ENCODE measurements at places on chromosomes 6 and 20. TPM values are rescaled to one million over a fixed set of nuclear protein-coding genes. Genes with fewer than 3 reads are reported as not detected.

DNA sequence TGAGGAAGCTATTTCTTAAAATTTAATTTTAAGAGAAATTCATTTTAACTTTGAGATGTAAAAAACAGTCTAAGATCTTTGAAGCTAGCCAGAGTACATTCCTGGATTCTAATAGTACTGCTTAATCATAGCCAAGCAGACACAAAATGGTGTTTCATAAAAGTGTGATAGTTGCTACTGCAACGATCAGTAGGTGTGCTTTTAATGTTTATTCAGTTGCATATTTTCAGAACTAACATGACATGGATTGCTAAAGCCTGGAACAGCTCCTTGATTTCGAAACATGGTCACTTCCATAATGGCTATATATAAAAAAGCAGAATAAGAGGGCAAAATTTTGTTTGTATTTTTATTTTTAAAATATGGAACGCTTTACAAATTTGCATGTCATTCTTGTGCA lies 35.5 kb downstream of the SESN1 start:
- no peak for DNase-seq

GRCh38 chr20:21546355-21546754 lies 32.5 kb upstream of the NKX2-2 start:
- DNase-seq: no peak

DNA sequence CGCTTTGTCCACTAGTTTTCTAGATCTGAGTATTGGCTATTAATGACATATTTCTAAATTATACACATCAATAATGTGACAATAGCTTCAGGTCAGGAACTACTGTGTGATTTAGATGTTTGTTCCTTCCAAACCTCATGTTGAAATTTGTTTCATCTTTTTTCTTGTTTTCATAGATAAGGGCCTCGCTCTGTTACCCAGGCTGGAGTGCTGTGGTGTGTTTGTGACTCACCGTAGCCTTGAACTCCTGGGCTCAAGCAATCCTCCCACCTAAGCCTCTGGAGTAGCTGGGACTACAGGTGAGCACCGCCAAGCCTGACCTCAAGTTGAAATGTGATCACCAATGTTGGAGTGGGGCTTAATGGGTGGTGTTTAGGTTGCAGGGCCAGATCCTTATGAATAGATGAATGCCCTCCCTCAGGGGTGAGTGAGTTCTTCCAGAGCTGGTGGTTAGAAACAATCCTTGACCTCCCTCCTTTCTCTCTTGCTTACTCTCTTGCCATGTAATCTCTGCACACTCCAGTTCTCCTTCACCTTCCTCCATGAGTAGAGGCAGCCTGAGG lies 5.9 kb upstream of the NQO2 start:
- no peak for DNase-seq

DNA sequence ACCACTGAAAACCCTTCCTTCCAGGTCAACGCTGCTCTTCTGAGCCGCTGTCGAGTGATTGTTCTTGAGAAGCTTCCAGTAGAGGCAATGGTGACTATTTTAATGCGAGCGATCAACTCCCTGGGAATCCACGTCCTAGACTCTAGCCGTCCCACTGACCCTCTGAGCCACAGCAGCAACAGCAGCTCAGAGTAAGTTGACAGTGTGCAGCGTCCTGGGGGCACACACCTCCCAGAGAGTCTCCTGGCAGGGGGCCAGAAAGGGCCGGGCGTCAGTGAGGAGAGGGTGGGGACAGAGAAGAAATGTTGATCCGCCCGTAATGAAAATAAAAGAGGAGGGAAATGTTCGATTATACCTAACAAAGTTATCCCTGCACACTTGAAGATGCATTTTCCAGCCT lies 5.0 kb downstream of the WRNIP1 start:
- DNase-seq: no peak

GRCh38 chr20:18405826-18406225 lies 61.0 kb downstream of the DZANK1 start:
- DNase-seq: no peak

DNA sequence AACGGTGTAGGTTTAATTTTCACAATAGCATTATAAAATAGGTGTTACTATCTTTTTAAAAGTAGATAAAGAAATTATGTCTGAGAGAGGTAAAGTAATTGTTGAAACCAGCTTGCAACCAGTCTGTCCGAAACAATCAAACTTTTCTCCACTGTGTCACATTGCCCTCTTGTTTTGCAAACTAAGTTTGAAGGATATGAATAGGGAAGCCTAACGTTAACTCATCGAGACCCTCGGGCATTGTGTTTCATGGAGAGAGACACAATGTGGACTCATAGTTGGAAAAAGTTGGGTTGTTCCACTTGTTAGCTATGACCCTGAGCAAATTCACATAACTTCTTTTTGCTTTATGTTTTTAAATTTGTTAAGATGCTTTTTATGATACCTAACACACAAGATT lies 254.4 kb upstream of the IMPG1 start:
- no peak for DNase-seq

DNA sequence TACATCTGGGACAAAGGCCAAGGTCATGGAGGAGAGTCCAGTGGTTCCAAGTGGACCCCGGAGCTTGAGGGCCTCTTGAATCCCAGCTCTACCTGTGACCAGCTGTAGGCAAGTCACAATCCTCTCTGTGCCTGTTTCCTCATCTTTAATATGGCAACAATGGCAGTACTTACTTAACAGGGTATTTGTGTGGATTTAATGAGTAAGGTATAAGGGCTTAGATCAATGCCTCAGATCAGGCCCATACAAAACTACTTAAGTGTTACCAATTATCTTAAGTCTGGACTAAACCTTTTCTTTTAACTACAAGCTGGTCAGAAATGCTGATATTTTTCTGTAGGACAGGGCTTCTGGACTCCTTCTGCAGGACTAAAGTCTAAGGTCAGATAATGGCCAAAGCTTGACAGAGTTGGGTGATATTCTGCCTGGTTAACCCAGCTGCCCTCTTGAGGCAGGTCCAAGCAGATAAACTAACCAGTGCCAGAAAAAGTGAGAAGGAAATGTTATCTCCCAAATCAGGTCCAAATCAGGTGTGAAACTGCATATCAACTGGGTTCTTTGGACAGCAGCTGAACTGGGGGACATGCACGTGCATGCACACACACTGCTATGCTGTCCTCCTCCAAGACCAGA lies 2.2 kb downstream of the SULF2 start:
- DNase-seq: no peak

- no peak for DNase-seq
Measured at GRCh38 chr6:18577491-18577890, 190.3 kb downstream of the RNF144B start.

DNA sequence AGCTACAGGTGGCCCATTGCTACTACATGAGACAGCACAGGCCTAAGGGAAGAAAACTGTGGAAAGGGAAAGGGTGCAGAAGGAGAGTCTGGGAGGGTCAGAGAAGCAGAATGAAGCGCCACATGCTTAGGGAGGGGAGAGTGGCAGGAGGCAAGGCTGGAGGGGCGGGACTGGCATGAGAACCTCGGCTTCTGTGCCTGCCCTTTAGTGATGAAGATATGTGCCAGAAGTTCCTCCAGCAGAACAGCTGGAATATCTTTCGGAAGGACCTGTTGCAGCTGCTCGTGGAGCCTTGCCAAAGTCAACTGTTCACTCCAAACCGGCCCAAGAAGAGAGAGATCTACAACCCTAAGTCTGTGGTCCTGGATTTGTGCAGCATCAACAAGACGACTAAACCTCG lies 61.8 kb downstream of the CNBD2 start:
- DNase-seq: no peak

DNA sequence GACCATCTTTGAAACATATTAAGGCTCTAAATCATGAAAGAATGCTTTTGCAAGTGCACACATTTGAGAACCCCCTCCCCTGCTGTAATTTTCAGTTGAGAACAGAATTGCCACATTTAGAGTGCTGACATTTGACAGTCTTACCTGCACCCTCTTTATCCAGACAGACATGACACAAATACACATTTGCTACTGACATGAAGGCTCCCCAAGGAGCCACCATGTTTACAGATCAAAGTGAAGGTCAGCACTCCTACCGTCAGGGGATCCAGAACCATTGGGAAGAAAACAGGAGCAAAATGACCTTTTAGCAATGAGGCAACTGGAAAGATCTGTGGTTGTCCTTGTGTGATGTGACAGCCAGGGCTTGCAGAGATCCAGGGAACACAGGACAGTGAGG lies 315.4 kb upstream of the CNR1 start:
- DNase-seq: no peak

- peak; percentile 30 for DNase-seq
Measured at GRCh38 chr6:134176264-134176975, 124.0 kb upstream of the SLC2A12 start.

DNA sequence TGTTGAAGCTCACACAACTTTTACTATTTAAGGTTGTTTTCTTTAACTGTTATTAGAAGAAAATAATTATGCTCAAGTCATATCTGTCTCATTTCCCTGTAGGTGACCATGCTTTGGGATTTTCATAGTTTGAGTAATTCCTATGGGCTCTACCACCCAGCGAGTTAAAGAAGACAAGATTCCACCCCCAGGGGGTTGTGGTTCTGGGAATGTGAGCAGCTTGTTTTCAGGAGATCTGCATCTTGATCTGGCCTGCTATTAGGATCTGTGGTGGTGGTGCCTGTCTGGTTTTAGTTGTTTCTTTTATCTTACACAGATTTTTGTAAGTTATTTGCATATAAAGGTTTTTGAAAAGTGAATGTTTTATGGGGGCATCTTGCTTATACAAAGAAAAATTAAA lies 20.2 kb upstream of the REV3L start:
- no peak for DNase-seq

DNA sequence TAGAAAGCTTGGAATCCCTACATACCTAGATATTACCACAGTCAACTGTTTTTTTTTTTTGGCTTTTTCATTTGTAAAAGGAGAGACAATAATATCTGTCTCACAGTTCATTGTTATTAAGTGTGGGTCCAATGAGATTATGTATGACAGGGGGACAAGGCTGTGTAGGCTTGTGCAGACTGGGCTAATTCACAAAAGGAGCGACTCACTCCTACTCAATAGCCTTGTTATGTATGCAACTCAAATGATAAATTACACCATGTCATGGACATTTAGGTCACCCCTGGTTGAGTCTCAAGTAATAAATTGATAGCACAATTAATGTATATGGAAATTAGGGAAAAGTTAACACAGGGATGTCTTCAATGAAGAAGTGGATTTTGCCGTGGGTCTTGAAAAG lies 208.2 kb upstream of the MAP3K7 start:
- no peak for DNase-seq

GRCh38 chr20:62768551-62769287 lies 27.6 kb upstream of the MRGBP start:
- no peak for DNase-seq

GRCh38 chr6:167106406-167106805 lies 16.5 kb upstream of the CCR6 start:
- DNase-seq: no peak

- no peak for DNase-seq
Measured at GRCh38 chr6:37675100-37675499, 22.6 kb downstream of the MDGA1 start.

GRCh38 chr6:13870214-13870830 lies 54.4 kb upstream of the RNF182 start:
- DNase-seq: no peak

DNA sequence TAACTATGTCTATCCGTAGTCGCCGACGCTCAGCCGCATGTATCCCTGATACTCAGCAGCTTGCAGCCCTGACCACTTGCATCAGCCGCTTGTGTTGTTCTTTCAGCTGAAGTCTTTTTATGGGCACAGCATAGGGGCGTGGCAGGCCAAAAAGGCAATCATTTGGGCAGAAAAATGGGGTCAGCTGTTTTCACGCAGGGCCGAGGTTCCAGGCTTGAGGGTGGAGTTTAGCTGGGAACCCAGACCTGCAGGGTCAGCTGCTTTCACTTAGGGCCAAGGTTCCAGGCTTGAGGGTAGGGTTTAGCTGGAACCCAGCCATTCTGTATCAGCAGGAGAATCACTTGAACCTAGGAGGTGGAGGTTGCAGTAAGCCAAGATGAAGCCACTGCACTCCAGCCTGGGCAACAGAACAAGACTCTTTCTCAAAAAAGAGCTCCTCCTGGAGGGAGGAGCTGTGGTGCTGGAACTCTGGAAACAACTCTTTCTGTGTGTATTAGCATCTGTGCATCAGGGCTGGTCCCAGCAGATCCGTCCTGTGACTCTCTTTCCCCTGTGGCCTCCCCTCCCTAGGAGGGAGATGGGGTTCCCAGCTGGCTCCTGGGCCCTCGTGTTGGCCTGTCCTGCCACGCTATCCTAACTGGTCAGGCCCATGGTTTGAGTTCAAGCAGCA lies 56.9 kb upstream of the PRND start:
- DNase-seq: no peak

GRCh38 chr6:158468666-158469065 lies 91.2 kb upstream of the TMEM181 start:
- DNase-seq: no peak

GRCh38 chr6:42756722-42757121 lies 10.8 kb upstream of the TBCC start:
- no peak for DNase-seq

DNA sequence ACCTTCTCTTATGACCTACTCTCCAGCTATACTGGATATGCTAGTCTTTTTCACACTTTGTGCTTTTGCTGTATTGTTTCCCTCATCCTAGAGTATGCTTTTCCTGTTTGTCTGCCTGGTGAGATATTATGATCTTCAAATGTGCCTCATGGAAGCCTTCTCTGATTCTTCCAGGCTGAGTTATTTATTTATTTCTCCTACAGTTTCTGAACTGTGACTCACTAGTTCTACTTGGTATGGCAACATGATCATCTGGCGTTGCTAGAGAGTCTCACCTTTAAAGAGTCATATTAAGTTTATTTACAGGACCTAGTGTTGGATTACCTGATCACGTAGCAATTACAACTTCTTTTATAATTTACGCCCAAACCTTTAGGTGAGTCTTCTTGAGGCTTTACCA lies 81.2 kb upstream of the HDAC2 start:
- no peak for DNase-seq

GRCh38 chr6:75882734-75883133 lies 133.7 kb downstream of the MYO6 start:
- no peak for DNase-seq

Gene TP53TG5
- not detected for total RNA-seq

Gene ATP6V1G2
- 3.3 TPM for total RNA-seq

Gene UNC5CL
- 1.6 TPM for total RNA-seq

Gene EFCAB8
- not detected for total RNA-seq

Gene C6orf15
- total RNA-seq: not detected

Gene SEL1L2
- total RNA-seq: not detected

Gene CST1
- not detected for total RNA-seq

Gene HLA-DRB5
- total RNA-seq: not detected

Gene PRDM13
- total RNA-seq: 0.14 TPM

Gene LY6G6C
- total RNA-seq: 1.2 TPM

Gene PRSS16
- 0.57 TPM for total RNA-seq

Gene FRK
- 0.11 TPM for total RNA-seq

Gene TNXB
- total RNA-seq: 6.6 TPM

Gene TFAP2C
- 4.0 TPM for total RNA-seq

Data from neural crest cell (in vitro differentiated cells).